ENCODE measurements at places on chromosomes 12 and 14.

- no peak for DNase-seq
These were observed 4.2 kb upstream of the CDC42BPB start for GRCh38 chr14:103061482-103061976.

GRCh38 chr12:57210926-57211692 is 5.5 kb upstream of the NXPH4 start:
- no peak for DNase-seq

DNA sequence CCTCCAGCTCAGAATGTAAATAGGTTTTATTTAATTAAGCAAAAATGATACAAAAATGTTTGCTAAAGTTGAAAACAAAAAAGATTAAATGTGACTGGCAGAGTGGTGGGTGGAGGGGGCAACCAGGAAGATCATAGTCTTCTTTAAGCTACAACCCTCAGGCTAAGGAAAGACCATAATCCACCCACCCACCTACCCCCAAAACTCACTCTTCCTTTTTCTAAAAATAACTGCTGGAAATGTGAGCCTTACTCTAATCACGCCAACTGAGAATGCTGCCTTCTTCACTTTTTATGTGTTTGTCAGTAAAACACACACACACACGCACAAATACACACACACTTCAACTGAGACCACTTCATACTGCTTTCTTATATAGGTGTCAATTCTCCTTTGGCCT is 230.0 kb upstream of the EGLN3 start:
- no peak for DNase-seq

DNA sequence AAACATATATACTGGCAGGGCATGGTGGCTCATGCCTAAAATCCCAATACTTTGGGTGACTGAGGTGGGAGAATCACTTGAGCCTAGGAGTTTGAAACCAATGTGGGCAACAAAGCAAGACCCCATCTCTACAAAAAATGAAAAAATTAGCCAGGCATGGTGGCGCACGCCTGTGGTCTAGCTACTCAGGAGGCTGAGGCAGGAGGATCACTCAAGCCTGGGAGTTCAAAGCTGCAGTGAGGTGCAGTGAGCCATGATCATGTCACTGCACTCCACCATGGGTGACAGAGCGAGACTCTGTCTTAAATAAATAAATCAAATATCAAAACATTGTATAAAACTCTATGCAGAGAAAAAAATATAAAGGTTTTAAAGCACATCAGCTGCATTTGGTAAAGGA is 5.2 kb downstream of the FMNL3 start:
- DNase-seq = no peak

DNA sequence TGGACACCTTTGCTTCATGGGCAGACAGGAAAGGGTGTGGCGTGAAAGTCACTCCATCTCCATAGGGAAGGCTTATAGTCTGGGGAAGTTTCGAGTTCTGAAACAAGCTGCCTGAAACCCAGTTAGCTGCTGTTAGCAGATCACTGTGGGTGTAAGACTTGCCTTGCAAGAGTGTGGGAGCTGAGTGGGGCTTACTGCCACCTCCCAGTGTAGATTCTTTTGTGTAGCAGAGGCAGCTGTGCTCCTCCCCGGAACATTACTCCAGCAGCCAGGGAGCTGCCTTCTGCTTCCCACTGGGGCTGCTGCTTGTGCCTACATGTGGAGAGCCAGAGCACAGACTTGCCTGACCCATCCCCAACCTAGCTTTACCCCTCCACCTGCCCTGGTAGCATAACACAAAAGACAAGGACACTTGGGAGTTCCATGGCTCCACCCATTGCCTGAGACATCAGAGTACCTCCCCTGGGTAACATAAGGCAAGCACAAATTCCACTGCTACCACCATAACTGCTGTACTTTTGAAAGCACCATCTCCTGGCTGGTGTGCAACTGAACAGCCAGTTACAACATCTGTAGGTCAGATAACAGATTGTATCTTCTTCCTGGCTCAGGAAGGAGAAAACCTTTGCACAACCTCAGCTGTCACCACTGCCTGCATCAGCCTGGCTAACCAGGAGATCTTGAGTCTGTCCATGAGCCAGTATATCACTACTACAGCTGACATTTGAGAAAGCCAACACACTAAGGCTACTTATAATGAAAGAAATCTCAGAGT is 69.5 kb downstream of the ADAMTS20 start:
- no peak for DNase-seq

GRCh38 chr12:88153959-88154358 is 11.9 kb downstream of the TMTC3 start:
- no peak for DNase-seq

DNA sequence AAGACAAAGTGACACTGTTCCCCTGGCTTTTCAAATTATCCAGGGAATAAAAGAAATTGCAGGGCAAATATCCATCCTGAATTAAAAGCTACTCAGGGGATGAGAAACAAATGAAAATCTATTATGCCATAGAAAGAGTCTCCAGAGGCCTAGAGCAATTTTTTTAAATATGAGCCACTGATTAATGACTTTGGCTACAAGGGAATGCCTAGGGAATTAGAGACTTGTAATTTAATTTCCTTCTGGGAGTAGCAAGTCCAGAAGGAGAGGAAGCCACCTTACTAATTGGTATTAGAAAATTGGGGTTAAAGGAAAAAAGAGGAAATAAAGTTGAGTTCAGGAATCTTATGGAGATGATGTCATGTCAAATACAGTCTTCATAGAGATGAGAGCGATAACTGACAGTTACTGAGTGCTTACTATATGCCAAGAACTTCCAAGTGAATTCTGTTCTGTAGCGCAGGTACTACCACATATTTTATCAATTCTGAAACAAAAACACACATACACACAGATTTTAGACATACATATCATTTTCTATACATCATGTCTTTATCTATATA is 304.4 kb downstream of the DUSP6 start:
- DNase-seq = no peak

GRCh38 chr12:15928346-15928745 is 17.2 kb downstream of the DERA start:
- no peak for DNase-seq

DNA sequence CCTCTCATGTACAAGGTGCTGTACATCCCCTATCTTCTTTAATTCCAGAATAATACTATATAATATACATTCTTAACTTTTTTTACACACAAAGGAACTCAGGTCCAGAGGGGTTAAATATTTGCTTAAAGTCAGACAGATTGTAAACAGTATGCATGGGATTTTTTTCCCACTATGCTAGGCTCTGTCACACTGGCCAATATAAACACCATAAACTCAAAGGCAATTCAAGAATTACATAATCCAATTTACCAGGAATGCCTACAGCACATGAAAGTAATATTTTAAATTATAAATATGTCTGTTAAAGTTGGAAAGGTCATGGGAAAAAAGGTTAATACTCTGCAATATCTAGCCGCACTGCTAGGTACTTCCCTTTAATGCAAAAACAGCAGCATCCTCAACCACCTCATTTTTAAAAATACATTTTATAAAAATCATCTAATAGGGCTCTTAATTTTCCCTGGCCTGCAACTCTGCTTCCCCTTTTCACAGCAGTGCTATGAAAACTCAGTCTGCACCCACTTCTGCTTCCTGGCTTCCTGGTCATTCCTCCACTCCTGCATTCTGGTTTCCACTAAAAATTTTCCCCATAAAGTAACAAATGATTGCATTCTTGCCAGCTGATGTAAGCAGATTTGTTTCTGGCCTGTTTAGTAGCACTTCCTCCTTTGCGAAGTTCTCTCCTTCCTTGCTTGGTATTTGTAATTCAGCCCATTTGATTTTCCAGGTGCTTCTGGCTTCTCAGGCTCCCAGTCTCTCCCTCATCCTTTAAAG is 128.1 kb downstream of the ITPR2 start:
- no peak for DNase-seq

DNA sequence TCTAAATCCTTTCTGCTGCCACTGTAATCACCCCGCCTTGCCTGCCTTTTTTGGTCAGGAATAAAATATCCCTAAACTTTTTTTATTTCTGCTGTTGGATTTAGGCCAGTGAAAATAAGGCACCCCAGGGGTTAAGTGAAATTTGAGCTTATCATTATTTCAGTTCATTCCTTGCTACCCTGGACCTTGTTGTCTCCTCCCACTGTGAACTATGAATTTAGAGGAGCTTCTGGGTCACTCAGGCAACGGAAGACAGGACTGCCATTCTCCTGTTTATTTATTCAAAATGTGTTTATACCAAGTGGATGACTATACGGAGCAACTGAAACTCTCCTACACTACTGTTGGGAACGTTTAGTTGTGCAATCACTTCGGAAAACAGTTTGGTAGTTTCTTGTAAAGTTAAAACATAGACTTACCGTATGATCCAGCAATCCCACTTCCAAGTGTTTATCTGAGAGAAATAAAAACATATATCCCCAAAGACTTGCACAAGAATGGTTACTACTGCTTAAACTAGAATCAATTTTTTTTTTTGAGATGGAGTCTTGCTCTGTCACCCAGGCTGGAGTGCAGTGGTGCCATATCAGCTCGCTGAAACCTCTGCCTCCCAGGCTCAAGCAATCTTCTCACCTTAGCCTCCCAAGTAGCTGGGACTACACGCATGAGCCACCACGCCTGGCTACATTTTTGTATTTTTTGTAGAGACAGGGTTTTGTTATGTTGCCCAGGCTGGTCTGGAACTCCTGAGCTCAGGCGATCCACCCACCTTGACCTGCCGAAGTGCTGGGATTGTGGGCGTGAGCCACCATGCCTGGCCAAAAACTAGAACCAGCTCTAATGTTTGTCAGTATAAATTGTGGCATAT is 2.3 kb upstream of the TRAFD1 start:
- DNase-seq = no peak

GRCh38 chr14:58646479-58646878 is 8.7 kb downstream of the DACT1 start:
- DNase-seq = no peak

- DNase-seq = no peak
These were observed 4.1 kb upstream of the SERPINA1 start for GRCh38 chr14:94392510-94392935.

GRCh38 chr12:52178984-52179383 is 12.8 kb downstream of the KRT80 start:
- DNase-seq = no peak

- no peak for DNase-seq
These were observed 66.6 kb upstream of the SCN8A start for GRCh38 chr12:51524386-51524901.
